Eye (tissue), 1 donor: ENCODE measurements at places on chromosomes 2 and 18.

DNA sequence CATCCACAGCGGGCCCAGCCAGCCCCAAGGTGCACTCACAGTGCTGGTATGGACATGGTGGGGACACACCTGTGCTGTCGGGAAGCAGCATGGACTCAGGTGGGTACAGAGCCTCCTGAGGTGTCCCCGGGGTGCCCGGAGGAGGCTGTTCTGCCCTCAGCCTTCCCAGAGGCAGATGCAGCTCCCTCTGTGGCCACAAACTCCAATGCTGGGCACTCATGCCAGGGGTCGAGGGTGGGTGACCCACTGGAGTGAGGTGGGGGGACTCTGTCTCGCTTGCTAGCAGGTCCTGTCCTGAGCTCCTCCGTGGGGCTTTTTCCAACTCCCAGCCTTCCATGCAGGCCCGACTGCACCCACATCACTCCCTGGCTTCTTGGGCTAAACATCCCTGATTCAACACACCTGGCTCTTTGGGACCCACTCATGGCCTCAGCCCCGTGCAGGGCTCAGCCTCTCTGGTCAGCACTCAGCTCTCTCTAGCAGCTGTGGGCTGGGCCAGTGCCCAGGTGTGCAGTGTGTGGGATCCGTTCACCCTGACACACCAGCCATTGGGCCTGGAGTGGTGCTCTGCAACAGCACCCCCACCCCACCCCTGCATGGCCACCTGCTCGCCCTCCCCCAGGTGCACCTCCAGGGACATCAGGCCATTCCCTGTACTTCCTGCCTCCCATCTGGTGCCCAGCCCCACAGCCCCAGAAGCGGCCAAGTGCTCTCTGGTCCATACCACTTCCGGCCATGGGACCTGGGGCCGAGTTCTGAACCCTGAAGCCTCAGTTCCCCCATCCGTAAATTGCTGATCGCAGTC lies 16.0 kb downstream of the RAMP1 start:
- no peak for DNase-seq

GRCh38 chr2:224393157-224393872 lies 8.6 kb downstream of the FAM124B start:
- no peak for DNase-seq

- no peak for DNase-seq
Measured at GRCh38 chr2:214519258-214519818, 108.5 kb downstream of the VWC2L start.

GRCh38 chr18:51330148-51330547 lies 132.7 kb upstream of the MEX3C start:
- DNase-seq, result no peak

DNA sequence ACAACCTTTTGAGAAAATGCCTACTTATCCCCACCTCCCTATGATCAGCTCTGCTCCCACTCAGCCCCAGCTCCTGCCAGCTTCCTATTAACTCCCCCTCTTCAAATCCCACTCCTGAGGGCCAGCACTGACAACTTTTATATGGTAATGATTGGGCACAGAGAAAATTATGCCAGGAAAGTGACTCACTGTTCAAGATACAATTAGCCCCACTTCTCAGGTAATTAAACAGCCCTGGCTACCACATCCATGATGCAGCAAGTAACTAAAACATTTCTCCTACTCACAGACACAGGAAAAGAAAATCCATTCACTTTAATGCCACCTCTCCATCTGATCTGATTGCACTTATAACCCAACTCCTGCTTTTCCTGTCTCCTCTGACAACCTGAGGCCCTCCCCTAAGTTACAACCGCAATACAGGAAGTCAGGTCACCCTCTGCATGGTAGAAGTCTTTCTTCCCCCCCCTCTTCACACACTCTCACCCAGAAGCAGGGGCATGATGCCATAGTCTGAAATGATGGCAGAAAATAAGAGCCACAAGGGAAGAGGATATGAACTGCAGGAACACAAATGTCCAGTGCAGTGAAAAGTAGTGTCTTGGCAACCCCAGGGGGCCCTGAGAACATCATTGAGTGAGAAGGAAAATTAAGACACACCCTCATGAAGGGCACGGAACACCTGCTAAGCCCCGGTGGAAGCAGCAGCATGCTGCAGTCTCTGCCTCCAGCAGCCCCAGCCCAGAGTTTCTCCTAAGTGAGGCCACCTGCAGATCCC lies 54.4 kb downstream of the STK39 start:
- DNase-seq, result no peak

DNA sequence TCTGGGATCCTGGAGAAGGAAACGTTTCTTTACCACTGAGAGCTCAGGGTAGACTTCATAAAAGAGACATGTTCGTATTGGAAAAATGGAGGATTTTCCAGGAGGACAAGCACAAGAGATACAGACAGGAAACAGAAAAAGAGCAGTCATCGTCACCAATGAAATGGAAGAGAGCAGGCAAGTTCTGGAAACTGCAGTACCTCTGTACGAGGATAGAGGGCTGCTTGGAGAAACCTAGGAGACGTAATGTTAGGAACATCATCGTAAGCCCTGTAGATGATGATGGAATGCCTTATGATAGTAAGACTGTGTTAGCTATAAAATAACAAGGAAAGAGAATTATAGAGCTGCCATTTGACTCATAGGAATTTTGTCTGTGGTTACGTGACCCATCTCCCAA lies 121.1 kb upstream of the KLHL14 start:
- no peak for DNase-seq

GRCh38 chr18:9104244-9104901 lies 1.9 kb downstream of the NDUFV2 start:
- no peak for DNase-seq

GRCh38 chr2:219632760-219633105 lies 5.3 kb downstream of the SLC4A3 start:
- no peak for DNase-seq

DNA sequence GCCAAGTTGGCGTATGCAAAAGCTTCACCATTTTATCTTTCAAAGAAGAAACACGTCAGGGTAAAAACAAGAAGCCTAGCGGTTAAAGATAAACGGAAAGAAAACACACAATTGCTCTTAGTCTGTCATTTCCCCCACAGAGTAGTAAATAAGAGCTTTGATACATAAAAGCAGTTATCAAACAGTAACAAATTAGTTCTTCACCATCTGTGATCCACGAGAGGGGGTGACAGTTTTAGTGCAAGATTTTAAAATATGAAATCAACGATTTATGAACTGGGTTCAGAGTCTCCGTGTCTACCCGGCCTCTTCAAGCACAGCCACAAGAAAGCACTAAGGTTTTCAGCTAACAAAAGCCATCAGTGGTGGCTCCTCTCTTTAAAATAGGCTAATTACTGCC lies 703.9 kb upstream of the ID2 start:
- DNase-seq, result no peak
